ENCODE measurements at places on chromosomes 1 and 21.

- DNase-seq, result no peak
These were observed 241.5 kb downstream of the FOXD2 start for GRCh38 chr1:47679301-47679791.

- DNase-seq, result no peak
These were observed 261.4 kb upstream of the USP24 start for GRCh38 chr1:55476445-55477015.

DNA sequence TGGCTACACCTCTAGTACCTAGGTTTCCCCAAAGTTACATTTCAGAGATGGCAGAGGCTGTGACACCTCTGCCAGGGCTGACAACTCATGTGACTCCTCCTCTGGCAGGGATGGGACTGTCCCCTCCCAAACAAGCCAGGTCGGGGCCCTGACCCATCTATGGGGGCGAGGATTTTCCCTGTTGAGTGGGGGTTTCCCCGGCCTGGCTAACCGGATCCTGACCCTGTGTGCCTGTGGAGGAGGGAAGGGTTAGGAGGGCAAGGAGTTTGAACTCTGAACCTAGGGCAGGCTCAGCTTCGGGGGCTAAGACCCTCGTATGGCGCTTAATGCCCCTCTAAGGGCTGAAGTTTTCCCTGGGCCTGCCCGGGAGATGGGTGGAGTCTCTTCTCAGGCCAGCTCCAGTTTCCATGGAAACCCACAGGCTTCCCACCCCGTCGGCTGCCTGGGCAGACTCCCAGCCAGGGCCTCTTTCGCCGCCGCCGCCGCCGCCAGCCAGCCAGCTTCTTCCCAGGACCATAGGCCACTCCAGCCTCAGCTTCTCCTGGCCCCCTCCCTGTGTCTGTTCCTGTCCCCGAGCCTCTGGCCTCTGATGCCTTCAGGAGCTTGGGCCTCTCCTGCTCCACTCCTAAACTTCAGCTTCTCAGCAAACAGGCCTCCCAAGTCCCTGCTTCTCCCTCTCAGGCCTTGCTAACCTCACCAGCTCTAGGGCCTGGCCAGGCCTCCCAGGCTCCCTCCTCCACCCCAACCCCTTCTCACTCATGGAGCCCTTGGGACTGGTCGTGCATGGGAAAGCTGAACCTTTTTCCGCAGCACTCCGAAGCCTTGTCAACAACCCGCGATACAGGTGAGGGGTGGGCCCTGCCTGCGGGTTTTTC lies at the start of gene BTBD19:
Gene BTBD19, plus strand, starts transcription at position 461 of the 875 bp plus-strand sequence. Its CDS starts 298 bp downstream, at position 759.
- DNase-seq, result no peak

DNA sequence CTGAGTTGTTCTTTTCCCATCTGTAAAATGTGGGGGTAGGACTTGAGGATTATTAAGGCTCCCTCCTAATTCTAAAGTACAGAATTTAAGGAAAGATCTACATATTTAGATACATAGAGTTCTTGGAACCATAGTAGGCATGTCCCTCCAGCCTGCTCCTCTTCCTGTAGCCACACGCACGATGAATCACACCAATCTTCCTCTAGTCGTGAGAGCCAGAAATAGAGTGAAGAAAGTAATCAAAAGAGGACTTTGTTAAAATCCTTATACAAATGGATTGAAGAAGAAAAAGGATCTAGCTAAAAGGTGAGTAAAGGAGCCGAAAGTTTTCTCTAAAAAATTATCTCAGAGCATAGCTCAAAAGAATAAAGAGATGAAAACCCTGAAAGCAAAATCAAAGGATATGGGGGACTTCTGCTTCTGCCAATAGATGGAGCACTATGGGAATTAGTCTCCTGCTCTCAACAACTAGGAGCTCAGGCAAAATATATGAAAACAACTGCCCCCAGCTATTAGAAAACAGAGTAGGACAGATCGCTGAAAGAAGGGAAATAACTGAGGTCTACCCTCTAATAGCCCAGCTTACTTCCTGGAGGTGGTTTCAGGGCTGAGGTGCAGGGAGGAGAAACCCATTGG lies 8.5 kb downstream of the C1orf141 start:
- DNase-seq, result no peak

DNA sequence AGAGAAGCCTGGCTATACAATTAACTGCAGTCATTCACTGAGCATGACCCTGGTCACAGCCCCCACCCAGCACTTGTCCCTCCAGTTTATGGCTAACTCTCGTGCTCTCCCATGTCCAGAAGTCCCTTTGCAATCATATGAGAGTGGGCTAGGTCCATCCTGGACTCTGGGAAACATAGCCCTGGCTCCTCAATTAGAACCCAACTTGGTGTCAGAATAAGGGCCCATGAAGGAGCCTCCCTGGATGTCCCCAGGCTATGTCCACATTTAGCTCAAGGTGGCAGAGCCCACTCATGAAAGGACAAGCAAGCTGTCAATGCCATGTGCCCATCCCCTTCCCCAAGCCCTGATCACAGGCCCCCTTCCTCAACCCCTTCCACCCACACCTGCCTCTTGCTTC lies 27.4 kb upstream of the HPDL start:
- DNase-seq, result no peak

GRCh38 chr1:179575497-179576314 lies at the start of gene NPHS2:
TSS of gene NPHS2 (minus strand) at chr1:179575948. CDS start at chr1:179575864, 84 bp downstream.
- DNase-seq, result no peak

DNA sequence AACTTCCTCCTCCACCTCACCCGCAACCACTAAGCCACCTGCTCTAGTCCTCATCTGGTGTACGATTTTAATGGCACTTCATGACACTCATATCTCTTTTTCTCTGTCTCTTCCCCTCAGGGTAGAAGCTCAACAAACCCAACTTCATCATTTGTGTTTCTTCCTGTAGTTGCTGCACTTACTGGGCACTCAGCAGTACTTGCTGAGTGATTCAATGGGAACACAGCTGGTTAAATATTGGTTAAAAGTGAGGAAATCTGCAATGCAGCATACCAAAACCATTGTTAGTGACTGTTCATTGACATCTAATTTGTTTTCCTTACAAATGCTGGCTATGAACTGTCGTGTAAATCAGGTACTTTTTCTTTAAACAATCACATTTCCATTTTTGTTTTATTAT lies 541.1 kb upstream of the PRMT6 start:
- DNase-seq, result no peak

GRCh38 chr1:71081697-71082080 lies 854 bp upstream of the ZRANB2 start:
- DNase-seq, result no peak

- DNase-seq, result no peak
These were observed 154.2 kb downstream of the EIF4G3 start for GRCh38 chr1:21022279-21023040.

- DNase-seq, result no peak
These were observed at the start of gene ASCL5 for GRCh38 chr1:201126832-201127754. TSS of gene ASCL5 (minus strand) at chr1:201127184. CDS start at chr1:201115372, 11,812 bp downstream.

GRCh38 chr1:10903821-10904220 lies 107.4 kb upstream of the CASZ1 start:
- DNase-seq, result no peak

GRCh38 chr1:58346036-58346355 lies 200.5 kb downstream of the OMA1 start:
- DNase-seq, result no peak

- DNase-seq, result no peak
These were observed 512 bp downstream of the FBLIM1 start for GRCh38 chr1:15758953-15759661.

DNA sequence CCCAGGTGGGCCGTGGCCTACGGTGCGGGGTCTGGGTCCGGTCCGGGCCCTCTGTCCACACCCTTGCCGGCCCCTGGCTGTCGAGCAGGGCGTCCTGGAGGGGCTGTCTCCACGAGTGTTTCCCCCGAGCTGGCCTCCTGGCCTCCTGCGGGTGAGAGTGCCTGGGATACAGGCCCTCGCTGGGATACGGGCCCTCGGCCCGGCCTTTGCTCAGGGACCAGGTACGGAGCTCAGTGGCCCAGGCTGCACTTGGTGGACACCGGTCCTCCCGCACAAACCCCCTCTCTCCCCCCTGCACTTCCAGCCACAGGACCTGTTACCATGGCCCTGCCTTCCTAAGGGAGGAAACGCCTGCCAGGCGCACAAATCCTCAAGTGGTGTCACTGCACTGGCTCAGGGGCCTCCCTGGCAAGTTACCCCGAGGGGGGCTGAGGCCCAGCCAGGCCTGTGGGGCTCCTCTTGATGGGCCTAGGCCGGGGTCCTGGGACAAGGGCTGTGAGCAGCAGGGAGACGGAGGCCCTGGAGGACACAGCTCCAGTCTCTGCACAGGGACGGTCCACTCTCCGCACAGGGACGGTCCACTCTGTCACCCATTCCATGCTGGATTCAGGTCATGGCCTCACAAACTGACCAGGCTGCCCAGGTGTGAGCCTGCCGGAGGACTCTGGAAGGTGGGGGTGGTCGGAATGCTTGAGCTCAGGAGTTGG lies 18.2 kb upstream of the RNF223 start:
- DNase-seq, result no peak

- DNase-seq, result no peak
These were observed 137.4 kb upstream of the L1TD1 start for GRCh38 chr1:62057230-62057629.

- DNase-seq, result no peak
These were observed 39.0 kb downstream of the LPAR3 start for GRCh38 chr1:84853741-84854721.

GRCh38 chr1:26010825-26011224 lies 10.8 kb upstream of the EXTL1 start:
- no peak for DNase-seq

DNA sequence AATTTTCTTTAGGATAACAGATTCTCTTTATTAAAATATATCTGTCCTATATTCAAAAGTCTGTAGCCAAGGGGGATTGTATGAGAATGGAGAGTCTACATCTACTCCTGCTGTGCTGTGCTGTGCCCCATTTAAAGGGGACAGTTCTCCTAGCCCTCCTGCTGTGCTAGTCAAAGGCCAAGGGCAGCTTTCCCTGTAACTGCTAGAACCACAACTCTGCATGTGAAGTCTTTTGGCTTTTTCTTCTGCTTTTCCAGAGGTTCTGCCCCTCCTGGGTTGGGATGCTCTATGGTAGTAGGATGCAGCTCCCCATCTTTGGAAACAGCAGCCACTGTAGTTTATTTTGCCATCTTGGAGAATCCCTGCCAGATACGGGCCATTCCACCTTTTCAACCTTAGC lies 197.5 kb upstream of the JUN start:
- no peak for DNase-seq

- no peak for DNase-seq
These were observed 21.8 kb upstream of the HSD3B1 start for GRCh38 chr1:119485201-119485600.

DNA sequence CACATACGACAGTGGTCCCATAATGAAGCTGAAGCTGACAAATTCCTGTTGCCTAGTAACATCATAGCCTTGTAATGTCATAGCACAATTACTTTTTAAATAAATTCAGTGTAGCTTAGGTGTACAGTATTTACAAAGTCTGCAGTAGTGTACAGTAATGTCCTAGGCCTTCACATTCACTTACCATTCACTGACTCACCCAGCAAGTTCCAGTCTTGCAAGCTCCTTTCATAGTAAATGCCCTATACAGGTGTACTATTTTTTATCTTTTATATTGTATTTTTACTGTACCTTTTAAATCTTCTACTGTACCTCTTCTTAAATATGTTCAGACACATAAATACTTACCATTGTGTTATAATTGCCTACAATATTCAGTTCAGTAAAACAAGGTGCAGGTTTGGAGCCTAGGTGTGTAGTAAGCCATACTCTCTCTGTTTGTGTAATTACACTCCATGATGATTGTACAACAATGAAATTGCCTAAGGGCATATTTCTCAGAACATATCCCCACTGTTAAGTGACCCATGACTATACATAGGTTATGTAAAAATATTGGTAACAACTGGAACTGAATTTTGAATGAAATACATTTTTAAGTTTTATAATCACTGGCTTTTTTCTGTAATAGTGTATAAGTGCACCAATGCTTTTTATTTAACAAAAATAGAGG lies 33.5 kb upstream of the ADAM30 start:
- no peak for DNase-seq

DNA sequence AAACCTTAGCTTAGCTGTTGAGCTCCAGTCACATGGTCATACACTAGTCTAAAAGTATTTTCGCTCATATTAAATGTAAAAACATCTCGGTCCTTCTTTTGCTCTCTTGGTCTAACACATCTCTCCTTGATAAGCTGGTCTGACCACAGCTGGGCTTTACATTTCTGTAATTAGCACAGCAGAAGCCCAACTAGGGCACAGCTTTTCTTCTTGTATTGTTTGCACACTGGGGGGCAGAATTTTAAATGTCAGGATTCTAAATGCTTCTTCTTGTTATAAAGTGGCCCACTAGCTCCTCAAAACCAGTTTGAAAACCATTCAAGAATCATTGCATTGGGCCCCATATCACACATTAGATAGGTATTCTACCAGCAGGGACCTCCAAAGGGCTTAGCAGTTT lies 289.1 kb upstream of the PKN2 start:
- no peak for DNase-seq
